ENCODE measurements at places on chromosomes 11 and 22.

DNA sequence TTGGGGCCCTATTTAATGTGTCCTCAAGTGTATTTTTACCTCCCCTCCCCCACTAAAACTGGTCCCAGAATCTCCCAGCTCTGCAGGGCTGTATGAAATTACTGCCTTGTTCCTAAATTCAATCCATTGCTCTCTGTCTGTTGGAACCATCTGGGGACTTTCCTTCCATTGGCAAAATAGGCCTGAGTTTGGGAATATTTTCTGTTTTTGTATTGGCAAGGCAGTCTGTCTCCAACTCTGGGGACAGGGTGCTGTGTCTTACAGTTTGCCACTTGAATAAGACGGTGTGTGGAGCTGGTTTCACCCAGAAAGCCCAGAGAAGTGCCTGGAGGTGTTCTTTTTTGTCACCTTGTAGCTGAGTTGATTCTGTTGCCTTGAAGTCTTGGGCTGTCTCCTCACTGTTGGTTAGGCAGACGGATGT, 1.3 kb downstream of the PACS1 start:
- DNase-seq, result no peak

GRCh38 chr11:134911514-134912180, 499.6 kb upstream of the B3GAT1 start:
- DNase-seq, result no peak

DNA sequence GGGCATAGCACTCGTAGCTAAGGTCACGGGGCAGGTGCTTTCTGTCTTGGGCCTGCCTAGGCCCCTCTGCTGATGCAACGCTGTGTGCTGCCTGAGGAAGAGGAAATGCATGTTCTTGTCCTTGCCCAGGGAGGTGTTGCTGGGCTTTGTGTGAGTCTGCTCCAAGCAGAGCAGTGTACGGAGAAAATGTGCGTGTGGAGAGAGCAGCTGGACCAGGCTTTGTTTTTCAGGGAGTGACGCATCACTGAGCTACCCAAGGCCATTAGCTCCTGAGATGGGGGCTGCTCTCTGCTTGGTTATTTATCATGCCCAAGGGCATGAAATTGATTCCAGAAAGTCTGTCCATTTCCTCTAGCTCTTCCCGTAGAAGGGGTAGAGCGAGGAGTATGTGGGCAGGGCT, 82.9 kb upstream of the THY1 start:
- no peak for DNase-seq

DNA sequence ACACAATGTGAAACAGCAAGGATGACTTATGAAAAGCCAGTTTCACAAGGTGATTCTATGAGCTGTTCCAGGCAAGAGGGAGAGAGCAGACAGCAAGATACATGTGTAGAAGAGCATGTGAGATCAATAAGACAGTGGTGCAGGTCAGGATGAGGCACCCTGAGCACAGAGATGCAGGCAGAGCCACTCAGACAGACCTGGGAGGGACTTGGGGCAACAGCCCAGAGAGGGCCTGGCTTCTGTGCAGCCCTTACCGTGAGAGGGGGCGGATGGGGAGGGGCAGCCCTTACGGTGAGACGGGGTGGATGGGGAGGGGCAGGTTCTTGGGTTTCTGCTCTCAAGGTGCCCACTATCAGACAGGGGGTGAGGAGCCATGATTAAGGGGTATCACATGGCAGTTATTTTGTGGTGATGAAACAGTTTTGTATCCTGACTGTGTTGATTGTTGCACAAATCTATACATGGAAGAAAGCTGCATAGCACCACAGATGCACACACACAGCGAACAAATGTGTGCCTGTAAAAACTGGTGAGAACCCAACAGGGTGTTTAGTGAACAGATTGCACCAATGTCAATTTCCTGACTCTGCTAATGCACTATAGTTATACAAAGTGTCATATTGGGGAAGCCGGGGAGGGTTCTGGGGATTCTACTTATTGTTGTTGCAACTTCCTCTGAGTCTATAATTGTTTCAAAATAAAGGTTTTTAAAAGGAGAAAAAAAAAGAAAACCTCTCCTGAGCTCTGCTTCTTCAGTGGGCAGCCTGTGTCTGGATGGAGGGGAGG, 5.2 kb upstream of the C22orf42 start:
- DNase-seq, result no peak

DNA sequence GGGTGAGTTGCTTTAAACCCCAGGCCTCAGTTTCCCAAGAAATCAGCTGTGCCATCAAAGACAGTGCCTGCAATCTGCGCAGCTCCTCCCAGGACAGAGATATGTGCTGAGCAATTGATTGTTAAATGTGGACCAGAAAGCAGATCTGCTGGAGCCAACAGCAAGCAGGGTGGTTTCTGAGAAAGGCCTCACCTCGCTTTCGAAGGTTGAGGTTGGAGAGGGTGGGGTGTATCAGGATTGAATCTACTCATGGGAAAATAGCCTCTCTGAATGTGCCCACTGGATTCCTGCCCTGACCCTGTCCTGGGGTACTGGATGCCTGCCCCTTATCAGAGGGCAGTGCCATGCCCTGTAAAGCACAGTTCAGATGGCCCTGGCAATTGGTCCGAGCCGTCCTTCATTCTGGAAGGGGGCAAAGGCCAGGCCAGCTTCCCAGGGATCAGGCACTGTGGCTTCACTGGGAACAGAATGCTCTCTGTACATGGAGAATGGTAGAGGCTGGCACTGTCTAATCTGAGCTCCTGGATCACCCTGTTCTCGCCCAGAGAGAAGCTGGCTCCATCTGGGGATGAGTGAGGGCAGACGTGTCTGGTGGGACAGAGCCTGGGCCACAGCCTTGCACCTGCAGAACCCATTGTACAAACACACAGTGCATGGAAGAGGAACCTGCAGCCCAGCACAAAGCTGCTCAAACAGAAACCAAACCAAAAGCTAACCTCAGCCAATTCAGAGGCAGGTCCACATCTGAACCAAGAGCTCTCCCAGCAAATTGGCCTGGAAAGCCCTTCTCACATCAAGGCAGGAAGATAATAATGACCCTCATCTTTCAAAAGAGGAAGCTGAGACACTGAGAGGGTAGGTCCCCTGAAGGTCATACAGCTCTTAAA, 15.2 kb downstream of the DHCR7 start:
- no peak for DNase-seq

DNA sequence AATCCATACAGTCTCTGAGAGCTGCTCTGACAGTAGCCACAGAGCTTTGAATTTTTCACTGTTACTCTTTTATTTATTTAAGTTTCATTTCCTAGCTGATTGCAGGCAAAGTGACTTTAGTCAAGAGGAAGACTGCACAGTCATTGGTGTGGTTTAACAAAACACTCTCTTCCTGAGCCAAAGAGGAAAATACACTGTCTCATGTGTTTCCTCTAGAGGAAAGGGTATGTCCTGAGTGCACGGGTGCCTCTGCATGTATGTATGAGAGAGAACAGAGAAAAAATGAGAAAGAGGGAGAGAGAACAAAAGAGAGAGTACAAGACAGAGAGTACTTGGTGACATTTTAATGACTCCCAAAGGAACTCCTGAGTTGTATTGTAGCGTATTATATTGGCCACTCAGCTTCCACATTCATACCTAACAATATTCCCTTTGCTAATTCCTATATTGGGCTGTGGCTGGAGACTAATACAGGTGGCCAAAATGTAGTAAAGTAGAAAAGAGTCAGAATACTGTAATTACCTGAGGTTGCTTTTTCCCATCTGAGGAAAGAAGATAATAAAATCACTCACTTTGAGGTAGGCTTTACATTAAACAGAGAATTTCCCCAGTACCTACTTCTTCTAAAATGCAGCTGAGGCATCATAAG, at the start of gene OR4D9:
Gene OR4D9 (plus strand): TSS at position 599 of the 649 bp plus-strand sequence. CDS start 3,374 bp downstream, outside the sequence.
- DNase-seq, result no peak

- DNase-seq, result no peak
These were observed 418.5 kb upstream of the SYN3 start for GRCh38 chr22:33476716-33477115.

Measured in D341Med (cell line).